Activated CD4-positive, alpha-beta memory T cell treated with anti-CD3 and anti-CD28 coated beads, Interleukin-2, amount 10 ng/mL, durations not matched to agents 7 days and 5 days (primary cell): ENCODE measurements at places on chromosomes 3 and 15. TPM values are rescaled to one million over a fixed set of nuclear protein-coding genes. Genes with fewer than 3 reads are reported as not detected.

DNA sequence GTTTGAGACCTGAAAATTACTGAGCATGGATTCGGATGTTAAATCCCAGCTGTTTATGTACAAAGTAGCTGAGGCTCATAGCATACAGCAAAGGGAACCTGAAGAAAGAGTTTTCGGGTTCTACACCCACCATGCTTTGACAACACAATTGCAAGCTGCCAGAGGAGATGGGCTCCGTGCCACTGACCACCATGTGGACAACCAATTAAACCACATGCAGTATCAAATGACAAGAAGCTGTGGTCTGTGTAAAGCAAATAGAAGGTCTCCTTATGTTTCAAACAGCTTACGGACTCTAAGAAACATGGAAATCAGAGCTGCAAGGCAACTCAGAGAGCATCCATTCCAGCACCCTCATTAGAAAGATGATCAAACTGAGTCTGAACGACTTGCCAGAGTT is 12.9 kb downstream of the GABRB3 start:
- no peak overlapping the region for H3K4me3 ChIP-seq
- DNase-seq: no peak
- H3K4me1 ChIP-seq: no peaks in the 10 kb centered on the region
- no peaks in the 10 kb centered on the region for H3K27me3 ChIP-seq

- no peak overlapping the region for H3K4me3 ChIP-seq
- peaks cover 78% of the 10 kb centered on the region for H3K4me1 ChIP-seq
- H3K27ac ChIP-seq: peak overlapping the region; percentile 53
- H3K27me3 ChIP-seq: no peaks in the 10 kb centered on the region
- peaks cover 80% of the 10 kb centered on the region for H3K36me3 ChIP-seq
These were observed 7.3 kb downstream of the FYCO1 start for GRCh38 chr3:45988362-45988761.

CYP8B1 gene
- total RNA-seq: not detected

GRCh38 chr15:92693691-92694331 is 38.2 kb upstream of the FAM174B start:
- H3K4me3 ChIP-seq: no peak overlapping the region
- H3K27me3 ChIP-seq: peaks cover 12% of the 10 kb centered on the region
- no peak overlapping the region for H3K27ac ChIP-seq
- no peak for DNase-seq

ANP32A gene
- total RNA-seq: 190 TPM

SPTBN5 gene
- 1.5 TPM for total RNA-seq

- no peak overlapping the region for H3K27ac ChIP-seq
- no peak overlapping the region for H3K4me3 ChIP-seq
- H3K27me3 ChIP-seq: no peaks in the 10 kb centered on the region
- H3K36me3 ChIP-seq: no peaks in the 10 kb centered on the region
These were observed 46.3 kb downstream of the NANOGP8 start for GRCh38 chr15:35038626-35039451.

NDN gene
- total RNA-seq: 1.7 TPM

LMAN1L gene
- total RNA-seq: 0.48 TPM

DNA sequence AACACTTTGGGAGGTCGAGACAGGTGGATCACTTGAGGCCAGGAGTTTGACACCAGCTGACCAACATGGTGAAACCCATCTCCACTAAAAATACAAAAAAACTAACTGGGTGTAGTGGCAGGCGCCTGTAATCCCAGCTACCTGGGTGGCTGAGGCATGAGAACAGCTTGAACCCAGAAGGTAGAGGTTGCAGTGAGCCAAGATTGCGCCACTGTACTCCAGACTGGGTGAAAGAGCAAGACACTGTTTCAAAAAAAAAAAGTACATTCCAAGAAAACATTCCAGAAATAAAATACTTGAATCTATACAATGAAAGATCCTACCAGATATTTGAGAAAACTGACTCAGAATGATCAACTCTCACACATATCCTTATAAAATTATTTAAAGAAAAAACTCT is 30.4 kb downstream of the TFDP2 start:
- DNase-seq: no peak
- no peaks in the 10 kb centered on the region for H3K36me3 ChIP-seq
- no peak overlapping the region for H3K27ac ChIP-seq
- peaks cover 3% of the 10 kb centered on the region for H3K4me1 ChIP-seq

C3orf22 gene
- not detected for total RNA-seq

GRCh38 chr3:147210676-147211075 is 195.7 kb downstream of the ZIC4 start:
- H3K4me1 ChIP-seq: no peaks in the 10 kb centered on the region
- no peaks in the 10 kb centered on the region for H3K36me3 ChIP-seq
- H3K27me3 ChIP-seq: no peaks in the 10 kb centered on the region

GRCh38 chr3:45252826-45253225 is 26.7 kb upstream of the TMEM158 start:
- peaks cover 22% of the 10 kb centered on the region for H3K27me3 ChIP-seq
- no peak overlapping the region for H3K27ac ChIP-seq
- no peak for DNase-seq
- no peaks in the 10 kb centered on the region for H3K4me1 ChIP-seq

GPR176 gene
- total RNA-seq: 0.13 TPM

SAMD7 gene
- total RNA-seq: not detected

- H3K27ac ChIP-seq: peak overlapping the region; percentile 59
- no peak for DNase-seq
- peaks cover 37% of the 10 kb centered on the region for H3K36me3 ChIP-seq
- peaks cover 76% of the 10 kb centered on the region for H3K27me3 ChIP-seq
- H3K4me3 ChIP-seq: peak overlapping the region; percentile 40
- peaks cover 23% of the 10 kb centered on the region for H3K4me1 ChIP-seq
These were observed 2.7 kb downstream of the ZIC1 start for GRCh38 chr3:147411815-147412241.

DNA sequence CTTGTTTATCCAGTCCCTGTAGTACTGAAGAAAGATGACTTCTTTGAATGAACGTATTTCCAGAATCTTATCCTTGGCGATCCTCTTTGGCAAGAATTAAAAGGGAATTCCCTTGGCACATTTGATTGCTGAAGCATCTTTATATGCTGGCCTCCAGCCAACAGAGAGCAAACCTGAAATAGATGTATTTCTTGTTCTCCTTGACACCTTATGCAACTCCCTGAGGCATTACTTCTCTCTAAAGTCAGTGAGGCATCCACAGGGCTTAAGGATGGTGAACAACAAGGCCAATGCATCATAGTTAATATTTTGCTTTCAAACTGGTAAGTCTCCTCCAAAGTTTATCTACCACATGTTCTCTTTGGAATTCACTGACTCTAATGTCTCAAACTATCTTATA is 450.9 kb upstream of the THRB start:
- H3K4me1 ChIP-seq: no peaks in the 10 kb centered on the region
- no peaks in the 10 kb centered on the region for H3K27me3 ChIP-seq
- no peak overlapping the region for H3K27ac ChIP-seq
- H3K4me3 ChIP-seq: no peak overlapping the region
- no peak for DNase-seq
- H3K36me3 ChIP-seq: no peaks in the 10 kb centered on the region

EPHB1 gene
- total RNA-seq: 0.80 TPM

GRCh38 chr3:194976874-194977273 is 291.2 kb downstream of the FAM43A start:
- DNase-seq: no peak
- no peak overlapping the region for H3K4me3 ChIP-seq
- H3K27me3 ChIP-seq: peaks cover 26% of the 10 kb centered on the region
- H3K36me3 ChIP-seq: no peaks in the 10 kb centered on the region
- no peaks in the 10 kb centered on the region for H3K4me1 ChIP-seq
- no peak overlapping the region for H3K27ac ChIP-seq

DNA sequence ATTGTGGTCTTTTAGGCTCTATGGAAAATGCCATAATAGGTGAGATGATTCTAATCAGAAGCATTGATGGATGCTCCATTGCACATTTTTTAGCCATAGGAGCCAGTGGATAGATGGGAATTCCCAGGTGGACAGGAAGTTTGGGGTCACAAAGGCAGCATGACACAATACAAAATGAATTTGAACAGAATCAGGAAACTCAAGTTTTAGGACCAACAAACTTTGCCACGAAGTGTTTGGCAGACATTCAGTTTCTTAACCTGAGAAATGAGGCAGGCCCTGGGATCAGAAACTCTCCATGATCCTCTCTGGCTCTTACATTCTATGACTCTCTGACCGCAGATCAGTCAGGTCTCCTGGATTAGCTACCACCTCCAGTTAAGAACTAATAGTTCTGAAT is 275.4 kb downstream of the TIGIT start:
- H3K27ac ChIP-seq: no peak overlapping the region
- no peak for DNase-seq
- H3K4me1 ChIP-seq: peaks cover 7% of the 10 kb centered on the region
- H3K27me3 ChIP-seq: no peaks in the 10 kb centered on the region

DNA sequence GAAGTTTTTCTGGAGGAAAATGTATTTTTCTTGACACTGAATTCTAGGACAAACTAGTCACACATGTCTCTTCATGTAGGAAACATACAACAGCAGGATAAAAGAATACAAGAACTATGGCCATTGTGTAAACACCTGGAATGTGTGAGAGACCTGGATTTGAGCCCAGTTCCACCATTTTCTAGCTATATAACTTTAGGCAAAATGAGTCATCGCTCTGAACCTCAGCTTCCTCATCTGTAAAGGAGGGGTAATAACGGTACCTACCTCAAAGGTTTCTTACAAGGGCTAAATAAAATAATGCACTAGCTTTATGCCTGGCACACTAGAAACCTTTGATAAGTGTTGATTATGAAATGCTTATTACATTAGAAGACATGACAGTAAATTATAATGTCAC is 57.8 kb downstream of the RIOX2 start:
- H3K27ac ChIP-seq: no peak overlapping the region
- H3K4me3 ChIP-seq: no peak overlapping the region
- H3K27me3 ChIP-seq: no peaks in the 10 kb centered on the region
- no peak for DNase-seq
- H3K36me3 ChIP-seq: peaks cover 67% of the 10 kb centered on the region
- H3K4me1 ChIP-seq: peaks cover 40% of the 10 kb centered on the region

GRCh38 chr3:114307222-114307830 is 13.5 kb downstream of the TIGIT start:
- H3K4me3 ChIP-seq: peak overlapping the region; percentile 36
- H3K27ac ChIP-seq: peak overlapping the region; percentile 90
- no peaks in the 10 kb centered on the region for H3K27me3 ChIP-seq
- H3K4me1 ChIP-seq: peaks cover 45% of the 10 kb centered on the region

GRCh38 chr3:25412269-25412668 is 15.8 kb upstream of the RARB start:
- H3K27ac ChIP-seq: no peak overlapping the region
- no peaks in the 10 kb centered on the region for H3K27me3 ChIP-seq
- DNase-seq: no peak
- H3K4me1 ChIP-seq: no peaks in the 10 kb centered on the region
- H3K4me3 ChIP-seq: no peak overlapping the region

CHRNA7 gene
- not detected for total RNA-seq

SETD2 gene
- total RNA-seq: 37.4 TPM

- H3K27me3 ChIP-seq: no peaks in the 10 kb centered on the region
- H3K27ac ChIP-seq: peak overlapping the region; percentile 81
- no peaks in the 10 kb centered on the region for H3K36me3 ChIP-seq
- peak; percentile 48 for DNase-seq
- H3K4me1 ChIP-seq: peaks cover 19% of the 10 kb centered on the region
These were observed 21.8 kb downstream of the MGLL start for GRCh38 chr3:127800508-127800907.

CAMK2N2 gene
- total RNA-seq: not detected

DNA sequence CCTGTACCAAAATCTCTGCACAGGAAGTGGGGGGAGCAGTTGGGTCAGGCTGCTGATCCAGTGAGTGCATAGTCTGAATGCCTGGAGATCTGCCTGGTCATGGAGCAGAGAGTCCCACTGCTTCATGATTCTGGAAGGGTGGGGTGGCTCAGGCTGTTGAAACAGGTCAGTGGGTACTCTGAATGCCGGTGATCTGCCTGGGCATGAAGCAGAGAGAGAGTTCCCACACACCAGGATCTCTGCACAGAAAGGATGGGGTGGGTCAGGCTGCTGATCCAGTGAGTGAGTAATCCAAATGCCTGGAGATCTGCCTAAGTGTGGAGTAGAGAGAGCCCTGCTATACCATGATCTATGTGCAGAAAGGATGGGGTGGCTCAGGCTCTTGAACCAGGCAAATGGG is 16.1 kb upstream of the GCSAM start:
- H3K27ac ChIP-seq: no peak overlapping the region
- no peak overlapping the region for H3K4me3 ChIP-seq
- no peaks in the 10 kb centered on the region for H3K4me1 ChIP-seq
- no peak for DNase-seq
- H3K27me3 ChIP-seq: no peaks in the 10 kb centered on the region

DNA sequence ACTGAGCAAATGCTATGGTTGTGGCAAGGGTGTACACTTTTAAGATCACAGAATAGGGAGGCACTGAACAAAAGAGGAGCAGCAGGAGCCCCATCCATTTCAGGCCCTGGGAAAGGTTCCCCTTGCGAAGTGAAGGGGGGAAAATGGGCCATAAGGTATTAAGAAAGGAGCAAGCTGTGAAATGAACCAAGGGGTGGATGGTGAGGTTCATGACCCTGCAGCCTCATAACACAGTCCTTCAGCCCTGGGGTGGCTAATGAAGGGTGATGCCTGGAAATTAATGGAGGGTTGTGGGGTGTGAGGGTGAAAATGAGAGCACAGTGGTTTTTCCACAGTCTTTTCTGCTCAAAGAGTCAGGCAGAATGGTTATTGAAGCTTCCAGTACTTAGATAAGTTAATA is 150.1 kb downstream of the PDZRN3 start:
- H3K4me3 ChIP-seq: no peak overlapping the region
- no peaks in the 10 kb centered on the region for H3K4me1 ChIP-seq
- H3K27ac ChIP-seq: no peak overlapping the region
- DNase-seq: no peak

DNA sequence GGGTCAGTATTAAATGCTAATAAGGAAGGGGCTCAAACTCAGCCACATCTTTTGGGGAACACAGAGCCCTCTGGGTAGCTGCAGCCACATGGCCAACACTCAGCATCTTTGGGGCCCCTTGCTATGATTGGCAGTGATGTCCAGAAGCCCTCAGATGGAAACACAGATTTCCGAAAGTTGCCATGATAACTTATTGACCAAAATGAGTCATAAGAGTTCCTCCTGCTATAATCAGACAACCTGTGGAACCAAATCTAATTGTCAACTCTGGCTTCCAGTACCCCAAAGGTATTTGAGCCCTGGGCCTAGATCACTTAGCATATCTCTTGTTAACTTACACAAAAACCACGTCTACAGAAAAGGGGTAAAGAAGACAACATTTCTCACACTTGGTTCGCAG is 392.2 kb downstream of the KCNH8 start:
- no peaks in the 10 kb centered on the region for H3K4me1 ChIP-seq
- no peaks in the 10 kb centered on the region for H3K27me3 ChIP-seq
- no peak for DNase-seq
- H3K27ac ChIP-seq: no peak overlapping the region
- H3K36me3 ChIP-seq: no peaks in the 10 kb centered on the region

GRCh38 chr3:65575376-65575840 is 463.3 kb downstream of the MAGI1 start:
- no peaks in the 10 kb centered on the region for H3K36me3 ChIP-seq
- H3K4me3 ChIP-seq: no peak overlapping the region
- no peaks in the 10 kb centered on the region for H3K27me3 ChIP-seq
- H3K27ac ChIP-seq: no peak overlapping the region
- DNase-seq: no peak
